Amygdala (tissue), 56 donors: ENCODE measurements at places on chromosomes 12 and 14.

DNA sequence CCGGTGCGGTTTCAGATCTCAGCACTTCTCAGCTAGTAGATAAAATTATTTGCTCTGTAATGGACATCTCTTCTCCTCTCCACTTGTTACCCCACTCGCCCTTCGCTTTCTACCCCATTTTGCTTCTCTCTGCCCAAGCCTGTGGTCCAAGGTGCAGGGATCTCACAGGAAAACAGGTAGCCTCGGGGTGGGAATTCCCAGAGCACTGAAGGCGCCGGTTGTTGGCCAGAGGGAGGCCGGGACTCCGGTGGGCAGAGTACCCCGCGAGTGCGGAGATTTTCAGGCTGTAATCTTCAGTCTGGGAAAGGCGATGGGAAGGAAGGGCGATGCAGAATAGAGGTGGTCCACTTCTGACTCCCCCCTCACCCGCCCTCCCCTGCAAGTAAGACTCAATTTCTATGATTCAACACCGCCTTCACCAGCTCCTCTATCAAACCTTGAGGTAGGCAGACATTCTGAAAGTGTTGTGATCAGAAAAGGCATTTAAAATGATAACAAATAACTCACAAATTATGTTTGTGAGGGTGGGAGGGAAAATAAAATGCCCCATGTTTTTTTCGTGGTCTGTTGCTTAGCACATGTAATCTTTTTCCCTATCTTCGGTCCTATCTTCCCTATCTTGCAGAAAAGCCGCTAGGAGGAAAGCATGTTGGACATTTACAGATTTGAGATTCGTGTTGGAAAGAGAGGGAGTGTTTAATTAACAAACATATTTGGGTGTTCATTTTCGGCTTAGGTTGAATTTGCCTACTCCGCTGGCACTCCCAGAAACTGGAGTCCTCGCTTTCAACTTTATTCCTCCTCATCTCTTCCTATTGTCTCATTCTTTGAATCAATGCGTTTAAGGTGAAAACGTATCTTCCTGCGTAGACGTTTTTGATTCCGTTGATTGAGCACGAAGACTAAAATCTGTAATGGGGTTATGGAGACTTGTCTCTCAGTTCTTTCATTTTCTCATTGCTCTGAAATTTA lies 8.5 kb downstream of the FOXG1 start:
- no peak for DNase-seq

GRCh38 chr14:34957771-34958286 lies 25.0 kb upstream of the SRP54 start:
- DNase-seq: no peak

GRCh38 chr12:131586761-131587160 lies 124.1 kb upstream of the SFSWAP start:
- no peak for DNase-seq

DNA sequence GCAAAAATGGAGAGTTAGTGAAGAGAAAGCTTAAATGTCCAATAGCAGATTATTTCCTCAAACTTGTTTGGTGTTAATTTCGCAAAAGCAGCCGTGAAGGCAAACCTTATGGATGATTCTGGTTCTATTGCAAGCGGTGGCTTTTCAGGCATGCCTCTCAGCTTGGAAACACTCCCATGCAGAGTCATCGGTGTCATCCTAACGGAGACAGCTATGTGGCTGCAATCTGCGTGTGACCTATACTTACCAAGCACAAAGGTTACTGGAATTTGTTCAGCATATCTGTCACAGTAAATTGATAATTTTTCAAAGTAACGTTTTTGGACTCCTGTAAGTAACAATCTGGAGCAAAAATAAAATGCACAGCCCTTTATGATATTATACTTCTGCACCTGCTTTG lies 5.0 kb downstream of the BEST3 start:
- no peak for DNase-seq

- DNase-seq: no peak
These were observed 558.2 kb downstream of the FLRT2 start for GRCh38 chr14:86088156-86088555.

GRCh38 chr12:49974231-49974675 lies 1.5 kb downstream of the AQP6 start:
- DNase-seq: peak; percentile 69

DNA sequence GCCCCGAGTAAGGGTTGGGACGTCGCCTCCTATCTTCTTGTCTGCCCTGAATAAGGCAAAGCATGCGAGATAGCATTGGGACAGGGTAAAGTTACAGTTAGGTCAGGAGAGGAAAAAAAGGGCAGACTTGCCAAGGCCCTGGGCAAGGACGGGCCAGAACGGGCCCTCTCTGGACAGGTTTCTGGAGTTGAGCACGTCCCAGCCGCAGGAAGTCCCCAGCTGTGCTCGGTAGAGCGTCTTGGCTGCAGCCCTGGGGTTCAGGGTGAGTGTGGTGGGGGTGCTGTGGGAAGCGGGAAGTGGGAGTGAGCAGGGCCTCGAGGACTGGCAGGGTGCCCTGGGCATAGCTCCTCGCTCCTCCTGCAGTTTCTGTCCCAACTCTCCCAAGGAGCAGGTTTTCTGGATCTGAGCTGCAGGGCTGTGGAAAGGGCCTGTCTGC lies 5.4 kb downstream of the RPS6KL1 start:
- no peak for DNase-seq

DNA sequence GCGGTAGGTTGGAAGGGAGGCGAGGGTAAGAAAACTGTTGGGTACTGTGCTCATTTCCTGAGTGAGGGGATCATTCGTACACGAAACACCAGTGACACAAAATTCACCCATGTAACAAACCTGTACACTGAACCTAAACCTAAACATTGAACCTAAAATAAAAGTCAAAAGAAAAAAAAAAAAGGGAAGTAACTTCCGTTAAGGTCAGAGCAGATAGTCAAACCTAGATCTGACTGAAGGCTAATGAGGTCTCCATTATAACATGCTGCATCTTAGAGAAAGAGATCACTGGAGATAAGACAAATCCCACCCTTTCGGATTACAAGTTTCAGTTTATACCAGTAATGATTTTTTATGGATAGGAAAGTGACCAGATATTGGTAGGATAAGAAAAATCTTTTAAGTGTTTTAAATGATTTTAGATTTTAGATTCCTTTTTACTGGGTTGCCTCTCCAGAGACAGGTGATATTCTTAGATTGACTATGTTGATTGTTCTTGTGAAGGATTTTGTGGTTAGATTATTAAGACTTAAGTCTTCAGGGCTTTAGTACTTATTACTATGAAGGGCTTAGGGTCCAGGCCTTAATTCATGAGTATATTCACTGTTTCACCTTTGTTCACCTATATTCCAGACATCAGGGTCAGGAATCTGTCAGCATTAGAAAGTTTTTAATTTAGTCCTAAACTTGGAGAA lies 11.2 kb upstream of the NCKAP1L start:
- DNase-seq: no peak

- DNase-seq: no peak
These were observed 13.1 kb upstream of the CHD4 start for GRCh38 chr12:6620137-6620884.

DNA sequence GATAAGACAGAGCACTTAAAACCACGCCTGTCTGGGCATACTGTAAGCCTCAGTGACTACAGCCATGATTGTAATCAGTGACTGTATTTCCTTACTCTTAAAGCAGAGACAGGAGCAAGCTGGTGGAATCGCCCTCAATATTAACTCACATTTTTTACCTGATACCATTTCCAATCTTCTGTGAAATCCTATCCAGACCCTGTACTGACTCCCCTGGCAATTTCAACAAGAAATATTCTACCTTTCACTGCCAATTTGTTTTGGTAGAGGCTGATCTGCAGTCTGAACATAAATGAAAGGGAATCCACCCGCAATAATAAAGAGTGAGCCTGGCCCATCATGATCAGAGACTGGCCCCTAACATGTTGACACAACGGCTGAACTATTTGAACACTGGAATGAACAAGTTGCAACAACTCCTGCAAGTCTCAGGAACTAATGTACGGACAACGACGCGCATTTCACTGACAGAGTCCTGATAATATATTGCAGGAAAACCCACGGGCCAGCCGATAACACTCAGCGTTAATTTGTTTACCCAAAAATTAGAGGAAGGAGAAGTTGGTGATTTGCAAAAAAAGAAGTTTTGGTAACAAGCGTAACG lies 195.5 kb upstream of the BTG1 start:
- no peak for DNase-seq

GRCh38 chr14:69688299-69688649 lies 76.9 kb downstream of the SUSD6 start:
- peak; percentile 30 for DNase-seq

DNA sequence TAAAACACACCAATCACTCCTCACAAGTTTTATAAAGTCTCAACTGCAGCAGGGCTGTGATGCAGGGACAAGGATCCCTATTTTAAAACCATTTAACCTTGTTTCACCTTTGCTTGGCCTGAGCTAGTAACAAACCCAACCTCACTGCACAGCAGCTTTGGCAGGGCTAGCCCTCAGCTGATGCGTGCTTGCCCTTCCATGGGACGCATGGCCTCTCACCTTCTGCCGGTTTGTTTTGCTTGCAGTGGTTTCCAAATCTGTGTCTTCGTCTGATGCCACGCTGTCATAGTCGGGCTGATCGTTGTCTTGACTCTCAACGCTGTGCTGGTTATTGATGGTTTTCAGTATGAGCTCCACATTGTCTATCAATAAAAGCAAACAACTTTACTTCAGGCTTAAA lies 43.3 kb downstream of the GIT2 start:
- DNase-seq: no peak

- no peak for DNase-seq
These were observed 22.7 kb upstream of the ANKRD9 start for GRCh38 chr14:102532204-102532658.

DNA sequence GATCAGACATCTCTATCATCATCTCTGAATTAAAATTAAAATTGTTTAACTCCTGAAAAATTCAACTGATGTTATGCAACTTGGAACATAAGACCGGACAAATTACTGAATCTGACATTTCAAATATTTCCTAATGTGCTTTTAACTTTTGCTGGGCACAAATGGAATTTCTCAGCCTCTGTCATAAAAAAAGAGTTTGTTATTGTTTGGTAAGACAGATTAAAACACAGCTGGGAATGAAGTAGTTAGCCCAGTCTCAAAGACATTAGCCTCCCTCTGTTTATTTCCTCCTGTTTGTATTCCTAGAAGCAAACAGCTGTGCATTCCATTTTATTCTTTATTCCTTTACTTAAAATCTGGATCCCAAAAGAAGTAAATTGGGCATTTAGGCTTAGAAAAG lies 29.4 kb downstream of the PLEKHA5 start:
- DNase-seq: no peak

DNA sequence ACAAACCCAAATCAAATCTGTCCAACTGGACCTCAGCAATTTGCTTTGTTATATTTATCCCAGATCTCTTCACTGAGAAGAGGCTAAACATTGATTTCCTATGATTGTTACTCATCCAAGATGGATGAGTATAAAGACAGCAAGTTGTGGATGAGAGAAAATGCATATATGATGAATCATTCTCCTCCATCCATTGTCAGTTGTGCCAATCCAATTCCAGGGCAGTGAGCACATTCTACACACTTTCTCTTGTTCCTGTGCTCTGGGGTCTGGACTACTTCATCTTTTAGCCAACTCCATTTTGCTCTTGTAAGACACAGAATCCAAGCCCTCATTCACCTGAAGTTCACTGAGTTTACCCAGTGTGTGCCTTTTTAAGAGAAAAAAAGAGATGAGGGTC lies 105.7 kb downstream of the GCH1 start:
- no peak for DNase-seq

- DNase-seq: no peak
These were observed 52.2 kb upstream of the SRP54 start for GRCh38 chr14:34930591-34931091.

DNA sequence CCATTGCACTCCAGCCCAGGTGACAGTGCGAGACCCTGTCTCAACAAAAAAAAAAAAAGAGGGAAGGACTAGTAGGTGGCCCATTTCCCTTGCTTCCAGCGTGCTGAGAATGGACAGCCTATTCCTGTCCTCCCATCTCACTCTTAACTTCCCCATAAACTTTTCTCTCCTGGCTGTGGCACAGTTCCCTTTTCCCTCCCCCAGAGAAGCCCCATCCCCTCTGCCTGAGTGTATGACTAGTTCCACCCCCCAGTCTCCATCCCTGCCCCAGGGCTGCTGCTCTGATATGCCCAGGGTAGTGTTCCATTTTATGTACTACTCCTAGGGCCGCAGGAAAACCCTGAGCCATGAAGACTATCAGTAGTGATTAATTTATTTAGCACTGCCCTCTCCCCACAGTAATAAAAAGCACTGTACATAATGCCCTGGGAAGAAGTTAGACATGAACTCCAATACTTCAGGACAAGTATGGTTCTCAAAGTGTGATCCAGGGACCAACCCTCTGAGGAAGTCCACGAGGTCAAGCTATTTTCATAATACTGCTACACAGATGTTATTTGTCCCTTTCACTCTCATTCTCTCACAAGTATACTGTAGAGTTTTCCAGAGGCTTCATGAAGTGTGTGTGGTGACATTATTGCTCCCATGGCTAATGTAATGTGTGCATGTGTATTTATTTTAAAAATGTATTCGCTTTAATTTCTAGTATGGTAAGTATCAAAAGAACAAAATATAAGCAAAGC lies 11.5 kb upstream of the CHD4 start:
- DNase-seq: no peak

- DNase-seq: no peak
These were observed 13.8 kb upstream of the ANAPC5 start for GRCh38 chr12:121366063-121366459.

- DNase-seq: no peak
These were observed 135.7 kb downstream of the DICER1 start for GRCh38 chr14:95021588-95021987.

DNA sequence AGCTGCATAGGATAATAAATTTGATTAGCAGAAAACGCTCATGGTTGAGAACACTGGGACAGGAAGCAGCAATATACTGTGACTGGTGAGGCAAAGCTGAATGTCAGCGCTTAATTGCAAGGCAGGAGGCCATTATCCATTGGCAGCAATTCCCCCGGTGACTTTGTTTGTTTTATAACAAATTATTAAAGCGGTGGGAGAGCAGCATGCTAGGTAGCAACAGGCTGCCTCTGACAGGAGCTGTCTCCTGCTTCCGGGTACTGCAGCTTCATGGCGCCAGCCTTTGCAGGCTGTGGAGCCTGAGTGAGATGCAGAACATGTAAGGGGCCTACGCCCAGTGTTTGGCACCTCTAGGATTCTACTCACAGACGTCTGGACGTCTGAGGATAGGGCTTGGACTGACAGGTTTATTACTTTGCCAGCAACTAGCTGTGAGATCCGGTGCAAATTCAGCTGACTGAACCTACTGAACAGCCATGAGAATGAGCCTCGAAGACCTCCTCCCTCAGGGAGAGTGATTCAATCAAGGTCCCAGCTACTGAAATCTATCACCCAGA lies 82.1 kb upstream of the SSTR1 start:
- no peak for DNase-seq
